Activated CD4-positive, alpha-beta T cell treated with anti-CD3 and anti-CD28 coated beads, Interleukin-2, amount 10 ng/mL, durations not matched to agents 7 days and 5 days (primary cell): ENCODE measurements at places on chromosomes 2 and 18.
A peak's percentile ranks its signal among the peaks of the same experiment; 100 is the strongest.

DNA sequence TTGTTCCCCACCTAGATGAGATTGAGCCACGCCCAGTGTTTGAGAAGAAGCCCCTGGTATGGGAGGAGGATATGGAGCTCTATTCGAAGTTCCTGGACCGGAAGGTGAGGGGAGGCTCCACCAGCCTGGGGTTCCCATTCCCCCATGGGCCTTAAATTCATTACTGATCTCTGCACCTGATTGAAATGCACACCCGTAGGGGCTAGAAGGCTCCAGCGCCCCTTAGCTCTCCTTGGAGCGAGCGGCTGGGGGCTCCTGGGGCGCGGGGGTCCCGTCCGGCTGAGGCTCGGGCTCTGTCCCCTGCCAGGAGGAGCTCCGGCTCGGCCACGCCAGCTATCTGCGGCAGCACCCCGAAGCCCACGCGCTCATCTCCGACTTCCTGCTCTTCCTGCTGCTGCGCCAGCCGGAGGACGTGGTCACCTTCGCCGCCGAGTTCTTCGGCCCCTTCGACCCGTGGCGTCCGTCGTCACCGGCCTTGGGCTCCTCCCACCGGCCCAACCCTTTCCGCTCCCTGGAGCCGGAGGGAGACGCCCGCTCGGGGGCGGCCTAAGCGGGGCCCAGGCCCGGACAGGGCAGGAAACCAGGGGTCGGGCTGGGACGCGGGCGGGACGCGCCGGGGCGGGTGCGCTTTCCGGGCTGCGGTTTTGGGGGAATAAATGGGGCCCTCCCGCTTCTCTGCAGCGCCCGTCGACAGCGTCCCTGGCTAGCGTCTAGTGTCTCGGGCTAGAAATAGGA, 10.9 kb downstream of the CATIP start:
- peak; percentile 70 for DNase-seq

DNA sequence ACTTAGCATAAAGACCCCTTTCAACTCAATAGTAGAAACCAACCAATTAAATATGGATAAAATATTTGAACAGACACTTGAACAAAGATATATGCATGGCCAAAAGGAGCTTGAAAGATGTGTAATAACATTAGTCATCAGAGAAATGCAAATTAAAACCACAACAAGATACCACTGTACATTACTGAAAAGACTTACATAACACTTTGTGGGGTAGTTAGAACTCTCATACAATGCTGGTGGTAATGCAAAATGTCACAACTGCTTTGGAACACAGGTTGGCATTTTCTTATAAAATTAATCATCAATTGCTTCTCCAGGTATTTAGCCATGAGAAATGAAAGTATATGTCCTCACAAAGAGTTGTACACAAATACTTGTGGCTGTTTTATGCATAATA, 60.7 kb downstream of the TTC27 start:
- DNase-seq = no peak

- DNase-seq = no peak
Observed at GRCh38 chr2:188430705-188431104, 139.0 kb downstream of the GULP1 start.

DNA sequence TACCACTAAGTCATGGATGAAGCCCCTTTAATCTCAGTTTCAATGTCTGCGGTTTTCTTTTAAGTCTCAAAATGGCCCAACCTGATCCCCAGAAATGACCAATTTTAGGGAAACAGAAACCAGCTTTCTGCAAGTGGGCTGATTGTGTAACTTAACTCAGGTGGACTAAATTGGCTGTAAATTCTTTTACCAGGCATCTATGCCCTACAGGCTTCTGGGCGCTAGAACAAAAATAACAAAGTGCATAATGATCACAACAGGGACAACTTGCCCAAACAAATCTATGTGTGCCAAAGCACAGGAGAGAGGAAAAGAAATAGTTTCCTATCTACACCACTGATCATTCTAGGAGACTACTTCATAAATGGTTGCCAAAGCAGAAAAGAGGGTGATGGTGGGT, 112.3 kb upstream of the SETBP1 start:
- no peak for DNase-seq

GRCh38 chr2:128809880-128810279, 491.2 kb upstream of the HS6ST1 start:
- DNase-seq = no peak

- no peak for DNase-seq
Observed at GRCh38 chr2:86047575-86048382, 57.9 kb downstream of the POLR1A start.

- DNase-seq = peak; percentile 64
Observed at GRCh38 chr2:106159866-106160785, 34.0 kb downstream of the UXS1 start.

- DNase-seq = no peak
Observed at GRCh38 chr2:61214171-61214570, 52.2 kb downstream of the C2orf74 start.

- no peak for DNase-seq
Observed at GRCh38 chr2:54164106-54164505, 48.7 kb downstream of the ACYP2 start.

DNA sequence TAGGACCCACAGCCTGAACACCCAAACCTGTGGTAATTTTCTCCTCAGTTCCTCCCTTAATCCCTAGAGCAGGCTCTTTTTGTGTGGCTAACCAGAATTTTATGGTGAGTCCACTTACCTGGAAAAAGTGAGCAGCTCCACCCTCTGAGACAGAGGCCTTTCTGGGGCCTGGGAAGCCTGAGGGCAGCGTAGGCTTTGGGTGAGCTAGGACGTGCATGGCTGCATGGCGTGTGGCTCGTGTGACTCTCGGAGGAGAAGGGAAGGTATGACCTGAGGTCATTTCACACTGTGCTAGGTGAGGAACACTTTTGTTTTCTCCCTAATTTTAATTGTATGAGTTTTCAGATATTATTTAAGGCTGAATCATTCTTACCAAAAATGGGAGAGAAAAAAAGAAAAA, 73.5 kb upstream of the DYNAP start:
- no peak for DNase-seq

DNA sequence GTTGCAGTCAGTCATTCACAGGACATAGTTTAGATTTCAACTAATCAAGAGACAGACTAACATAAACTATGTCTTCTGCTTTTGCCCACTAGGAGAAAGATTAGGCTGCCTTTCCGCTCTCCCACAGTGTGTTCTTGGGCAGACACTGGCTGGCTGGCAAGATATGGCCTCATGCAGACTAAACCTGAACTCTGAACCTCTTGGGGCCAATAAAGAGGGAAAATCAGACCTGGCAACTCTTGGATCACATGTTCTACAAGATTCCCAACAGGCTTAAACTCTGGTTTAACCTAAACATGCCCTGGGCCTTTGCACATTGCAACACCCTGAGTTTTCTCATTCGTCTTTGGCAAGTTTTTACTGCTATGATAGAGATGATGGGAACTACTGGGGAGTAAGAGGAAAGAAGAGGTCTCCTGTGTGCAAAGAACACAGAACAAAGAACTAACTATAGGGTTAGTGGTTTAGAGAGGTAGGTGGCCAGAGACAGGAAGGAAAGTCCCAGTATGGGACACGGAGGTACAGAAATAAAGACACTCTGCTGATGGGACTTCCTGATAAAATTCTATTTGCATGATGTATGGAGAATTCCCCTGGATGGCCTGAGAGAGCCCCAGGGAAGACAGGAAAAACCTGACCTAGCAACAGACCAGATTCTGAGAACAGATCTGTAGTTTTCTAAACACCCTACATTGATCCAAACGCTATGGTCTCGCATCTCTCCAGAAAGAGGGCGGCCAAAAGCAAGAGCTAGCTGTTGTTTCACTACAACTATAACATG, 2.0 kb upstream of the ATRAID start:
- no peak for DNase-seq

DNA sequence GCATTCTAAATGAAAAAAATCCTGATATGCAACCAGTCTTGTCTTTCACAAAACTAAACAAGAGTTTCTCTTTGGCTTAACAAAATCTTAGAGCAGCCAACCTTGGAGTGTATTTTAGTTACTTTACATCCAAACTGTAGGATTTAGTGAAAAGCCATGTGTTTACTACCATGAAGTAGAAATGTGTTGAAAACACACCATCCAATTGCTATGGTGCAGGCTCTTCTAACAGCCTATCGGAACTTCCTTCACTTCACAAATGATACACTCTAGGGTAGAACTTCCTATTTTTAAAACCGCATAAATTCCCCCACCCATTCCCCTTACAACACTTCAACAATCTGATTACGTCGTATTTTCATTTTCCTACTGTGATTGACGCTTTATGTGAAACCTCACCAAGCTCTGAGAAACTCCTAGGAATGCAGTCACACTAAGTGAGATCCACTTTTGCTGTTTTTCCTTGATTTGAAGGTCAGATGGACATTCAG, 74.4 kb upstream of the MAP4K4 start:
- no peak for DNase-seq

GRCh38 chr2:41853427-41854191, 194.2 kb upstream of the PKDCC start:
- peak; percentile 21 for DNase-seq

GRCh38 chr2:151765760-151766410, 31.6 kb upstream of the NEB start:
- no peak for DNase-seq

GRCh38 chr2:83516503-83516902, 942.6 kb downstream of the SUCLG1 start:
- no peak for DNase-seq

DNA sequence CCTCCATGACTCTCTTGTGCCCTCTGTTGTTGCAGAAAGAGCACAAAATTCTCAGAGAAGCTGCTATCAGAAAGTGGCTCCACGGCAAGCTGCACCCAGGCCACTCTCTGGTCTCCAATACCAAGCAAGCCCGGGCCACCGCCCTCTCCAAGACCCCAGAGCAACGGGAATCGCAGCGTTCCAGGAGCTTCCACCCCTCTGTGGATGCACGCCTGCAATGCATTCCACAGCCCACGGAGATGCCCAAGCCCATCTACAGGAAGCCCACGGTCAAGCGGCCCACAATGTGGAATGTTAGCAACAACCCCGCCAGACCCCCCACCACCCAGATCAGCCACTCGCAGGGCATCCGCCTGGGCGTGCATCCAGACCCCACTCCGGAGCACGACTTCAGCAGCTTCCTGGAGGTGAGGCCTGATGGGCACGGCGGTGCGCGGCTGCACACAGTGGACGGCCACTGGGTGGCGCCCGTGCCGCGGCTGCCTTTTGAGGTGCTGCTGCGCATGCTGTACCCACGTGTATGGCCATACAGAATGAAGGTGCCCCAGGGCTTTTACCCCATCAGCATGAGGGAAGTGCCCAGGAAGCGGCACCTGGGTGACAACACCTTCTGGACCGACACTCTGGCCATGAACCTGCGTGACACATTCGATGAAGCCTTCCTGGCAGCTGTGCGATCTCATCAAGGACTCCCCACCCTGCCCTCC, 6.3 kb downstream of the ANKRD53 start:
- DNase-seq = peak; percentile 85

DNA sequence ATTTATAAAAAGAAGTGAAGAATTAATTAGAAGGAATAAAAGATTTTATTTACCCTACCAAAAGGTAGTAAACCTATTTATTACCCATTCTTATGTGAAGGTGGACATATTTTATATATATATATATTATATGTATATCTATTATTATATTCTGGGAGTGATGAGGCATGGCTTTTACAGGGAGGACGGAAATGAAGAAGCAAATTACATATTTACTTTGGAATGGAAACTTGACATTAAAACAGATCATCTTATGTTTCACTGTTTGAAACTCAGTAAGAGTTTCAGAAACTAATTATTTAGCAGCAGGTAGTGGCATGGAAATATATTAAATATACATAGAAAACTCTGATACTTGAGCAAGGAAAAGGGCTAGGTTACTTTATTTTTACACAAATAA, 143.4 kb downstream of the LCLAT1 start:
- DNase-seq = no peak

- no peak for DNase-seq
Observed at GRCh38 chr18:46639386-46639785, 17.6 kb downstream of the LOXHD1 start.

- DNase-seq = no peak
Observed at GRCh38 chr18:27839141-27839540, 337.8 kb downstream of the CDH2 start.

- DNase-seq = no peak
Observed at GRCh38 chr2:30947686-30948085, 140.4 kb upstream of the CAPN13 start.

DNA sequence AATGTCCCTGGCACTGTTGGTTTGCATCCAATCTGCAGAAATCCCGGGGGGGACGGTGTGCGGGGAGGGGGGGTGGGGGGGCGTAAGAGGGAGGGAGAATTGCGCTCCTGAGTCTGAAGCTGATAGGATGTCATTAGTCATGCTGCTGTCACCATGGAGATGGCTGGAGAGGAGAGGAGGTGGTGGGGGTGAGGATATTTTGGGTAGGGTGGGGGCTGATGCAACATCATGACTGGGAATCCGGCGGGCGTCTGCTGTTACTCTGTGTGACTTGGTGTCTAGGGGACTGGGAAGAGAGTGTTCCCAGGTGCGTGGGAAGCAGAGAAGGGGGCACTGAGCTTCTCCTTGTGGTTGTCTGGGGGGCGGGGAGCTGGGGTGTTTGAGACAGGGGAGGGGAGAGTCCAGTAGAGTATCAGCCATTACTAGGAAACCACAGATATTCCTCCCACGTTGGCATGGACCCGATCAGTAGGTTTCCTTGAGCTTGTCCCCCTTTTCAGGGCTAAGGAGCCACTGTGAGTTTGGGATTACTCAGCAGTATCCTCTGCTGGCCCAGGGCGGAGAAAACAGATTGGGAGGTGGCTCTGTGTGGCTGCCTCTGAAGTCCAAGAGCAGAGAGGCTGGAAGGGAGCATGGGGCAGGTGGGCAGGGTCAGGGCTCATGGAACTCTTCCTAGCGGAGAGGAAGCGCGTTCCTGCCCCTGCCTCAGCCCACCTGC, 18.9 kb downstream of the TET3 start:
- DNase-seq = no peak

DNA sequence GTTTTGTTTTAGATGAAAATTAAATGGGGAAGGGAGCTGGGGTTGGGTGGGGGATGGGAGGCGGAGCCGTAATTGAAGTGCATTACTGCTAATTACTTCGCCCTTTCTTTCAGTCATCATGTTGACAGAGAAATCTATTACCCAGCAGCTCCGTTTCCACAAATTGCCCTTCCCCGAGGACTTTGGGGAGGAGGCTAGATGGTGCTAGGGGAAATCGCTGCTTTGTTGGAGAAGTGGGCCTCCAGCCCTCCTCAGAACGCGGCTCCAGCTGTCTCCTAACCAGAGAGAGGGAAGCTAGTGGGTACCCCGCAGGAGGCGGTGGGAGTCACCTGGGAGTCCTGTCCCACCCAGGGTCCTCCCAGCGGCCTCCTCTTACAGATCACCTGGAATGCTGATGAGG, 130.9 kb upstream of the MYCN start:
- DNase-seq = no peak

DNA sequence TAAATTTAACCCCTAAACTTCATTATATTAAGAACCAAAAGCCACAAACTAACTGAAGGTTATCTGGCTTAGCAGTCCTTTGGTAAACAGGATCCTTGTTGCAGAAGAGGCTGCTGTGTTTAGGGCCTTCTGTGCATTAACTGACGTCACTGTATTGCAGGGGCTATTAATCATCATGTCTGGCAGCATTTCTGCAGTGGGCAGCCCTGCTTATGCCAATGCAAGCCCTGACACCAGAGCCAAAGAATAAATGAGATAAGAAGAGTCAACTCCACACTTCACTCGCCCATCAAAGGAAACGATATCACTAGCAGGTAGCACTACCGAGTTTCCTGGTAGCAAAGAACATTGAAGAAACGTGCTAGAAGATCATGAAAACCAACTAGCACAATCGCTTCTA, 110.6 kb downstream of the PLEKHM3 start:
- DNase-seq = no peak

GRCh38 chr2:240898731-240899467, 2.9 kb upstream of the MAB21L4 start:
- no peak for DNase-seq
